ENCODE measurements at places on chromosomes 2 and 18. TPM values are rescaled to one million over a fixed set of nuclear protein-coding genes. Genes with fewer than 3 reads are reported as not detected.
A peak's percentile ranks its signal among the peaks of the same experiment; 100 is the strongest.

DNA sequence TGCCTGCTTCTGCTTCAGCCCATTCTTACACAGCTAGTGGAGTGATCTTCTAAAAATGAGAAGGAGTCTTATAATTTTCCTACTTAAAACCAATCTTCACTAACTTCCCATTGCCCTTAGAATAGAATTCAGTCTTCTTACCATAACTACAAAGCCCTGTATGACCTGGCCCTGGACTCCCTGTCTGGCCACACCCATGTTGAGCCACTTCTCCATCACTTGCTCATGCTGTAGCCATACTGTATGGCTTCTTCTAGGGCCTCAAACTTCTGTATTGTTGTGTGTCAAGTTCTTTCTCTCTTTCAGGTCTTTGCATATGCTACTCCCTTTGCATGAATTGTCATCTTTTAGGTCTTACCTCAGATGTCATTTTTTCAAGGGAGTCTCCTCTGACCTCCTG, 11.2 kb downstream of the DGUOK start:
- no peak for DNase-seq
- no peaks in the 10 kb centered on the region for H3K27me3 ChIP-seq

DNA sequence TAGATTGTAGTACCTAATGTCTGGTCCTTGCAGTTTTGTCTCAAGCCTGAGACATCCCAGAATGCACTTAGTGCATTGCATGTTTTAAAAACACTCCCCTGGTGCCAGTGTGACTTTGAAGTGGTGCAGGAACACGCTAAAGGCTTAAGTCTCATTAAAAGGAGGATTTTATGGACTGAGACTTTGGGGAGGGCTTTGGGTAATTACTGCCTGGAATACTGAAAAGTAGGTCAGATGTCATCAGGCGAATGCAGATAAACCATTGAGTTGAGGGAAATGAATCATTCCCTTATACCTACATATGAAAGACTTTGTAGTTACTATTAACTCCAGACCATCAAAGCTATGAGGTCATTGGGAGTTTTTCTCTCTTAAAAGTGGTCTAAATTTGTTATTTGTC, 3.0 kb upstream of the OSBPL1A start:
- no peak for DNase-seq
- H3K36me3 ChIP-seq = no peaks in the 10 kb centered on the region
- H3K27ac ChIP-seq = no peak overlapping the region
- peaks cover 28% of the 10 kb centered on the region for H3K27me3 ChIP-seq
- peaks cover 24% of the 10 kb centered on the region for H3K4me1 ChIP-seq

- H3K27me3 ChIP-seq = peaks cover 6% of the 10 kb centered on the region
- no peaks in the 10 kb centered on the region for H3K4me1 ChIP-seq
- H3K36me3 ChIP-seq = no peaks in the 10 kb centered on the region
- DNase-seq = no peak
- no peak overlapping the region for H3K27ac ChIP-seq
These were observed 100.7 kb downstream of the LYPD6 start for GRCh38 chr2:149430743-149431736.

DNA sequence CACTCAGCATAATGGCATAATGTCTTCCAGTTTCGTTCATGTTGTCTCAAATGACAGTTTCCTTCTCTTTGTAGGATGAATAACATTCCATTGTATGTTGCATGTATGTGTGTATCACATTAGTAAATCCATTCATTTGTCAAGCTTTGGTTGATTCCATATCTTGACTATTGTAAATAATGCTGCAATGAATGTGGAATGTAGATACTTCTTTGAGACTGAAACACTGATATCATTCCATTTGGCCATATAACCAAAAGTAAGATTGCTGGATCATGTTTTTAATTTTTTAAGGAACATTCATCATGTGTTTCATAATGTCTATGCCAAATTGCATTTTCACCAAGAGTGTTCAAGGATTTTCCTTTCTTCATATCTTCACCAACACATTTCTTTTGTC, 1711.4 kb upstream of the PIK3C3 start:
- H3K4me3 ChIP-seq = no peak overlapping the region
- no peak for DNase-seq
- no peak overlapping the region for H3K27ac ChIP-seq
- H3K27me3 ChIP-seq = no peaks in the 10 kb centered on the region
- no peaks in the 10 kb centered on the region for H3K36me3 ChIP-seq

DNA sequence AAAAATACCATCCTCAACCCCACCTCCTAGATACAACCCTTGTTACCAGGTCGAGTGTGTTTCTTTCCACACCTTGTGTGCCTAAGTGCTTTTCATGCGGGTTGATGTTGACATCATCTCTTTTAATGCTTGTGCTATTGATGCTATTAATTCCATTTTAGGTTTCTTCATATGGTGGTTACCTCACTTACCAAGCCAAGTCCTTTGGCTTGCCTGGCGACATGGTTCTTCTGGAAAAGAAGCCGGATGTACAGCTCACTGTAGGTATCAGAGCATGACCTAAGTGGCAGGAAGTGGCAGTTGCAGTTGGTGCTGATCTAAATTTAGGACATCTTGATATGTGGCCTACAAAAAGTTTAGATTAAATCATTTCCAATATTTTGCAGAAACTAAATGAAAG, 149.9 kb upstream of the TTC39C start:
- DNase-seq = peak; percentile 12
- H3K27ac ChIP-seq = peak overlapping the region; percentile 89
- H3K36me3 ChIP-seq = no peaks in the 10 kb centered on the region
- peaks cover 48% of the 10 kb centered on the region for H3K4me1 ChIP-seq
- peak overlapping the region; percentile 27 for H3K4me3 ChIP-seq

DNA sequence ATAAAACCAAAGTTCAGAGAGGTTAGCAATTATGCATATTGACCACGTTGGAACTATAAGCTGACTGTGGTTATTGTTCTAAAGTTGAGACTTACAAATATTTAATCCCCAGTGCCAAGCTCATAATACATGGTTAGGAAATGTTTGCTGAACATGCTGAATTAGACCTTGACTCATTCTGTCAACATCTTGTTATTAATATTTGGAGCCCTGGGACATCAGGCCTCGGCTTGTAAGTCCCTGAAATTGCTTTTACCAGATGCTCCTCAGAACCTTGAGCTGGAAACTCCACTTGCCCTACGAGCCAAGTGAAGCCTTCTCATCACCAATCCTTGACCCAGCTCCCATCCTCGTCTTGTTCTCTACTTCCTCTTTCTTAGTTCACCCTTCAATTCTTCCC, 21.2 kb downstream of the DYNAP start:
- H3K27me3 ChIP-seq = no peaks in the 10 kb centered on the region
- no peaks in the 10 kb centered on the region for H3K4me1 ChIP-seq
- H3K36me3 ChIP-seq = no peaks in the 10 kb centered on the region
- no peak overlapping the region for H3K4me3 ChIP-seq
- H3K27ac ChIP-seq = no peak overlapping the region
- no peak for DNase-seq

The CYP26B1 gene
- not detected for total RNA-seq

The COLEC11 gene
- total RNA-seq = 0.21 TPM
